ENCODE measurements at places on chromosomes 4 and X.

DNA sequence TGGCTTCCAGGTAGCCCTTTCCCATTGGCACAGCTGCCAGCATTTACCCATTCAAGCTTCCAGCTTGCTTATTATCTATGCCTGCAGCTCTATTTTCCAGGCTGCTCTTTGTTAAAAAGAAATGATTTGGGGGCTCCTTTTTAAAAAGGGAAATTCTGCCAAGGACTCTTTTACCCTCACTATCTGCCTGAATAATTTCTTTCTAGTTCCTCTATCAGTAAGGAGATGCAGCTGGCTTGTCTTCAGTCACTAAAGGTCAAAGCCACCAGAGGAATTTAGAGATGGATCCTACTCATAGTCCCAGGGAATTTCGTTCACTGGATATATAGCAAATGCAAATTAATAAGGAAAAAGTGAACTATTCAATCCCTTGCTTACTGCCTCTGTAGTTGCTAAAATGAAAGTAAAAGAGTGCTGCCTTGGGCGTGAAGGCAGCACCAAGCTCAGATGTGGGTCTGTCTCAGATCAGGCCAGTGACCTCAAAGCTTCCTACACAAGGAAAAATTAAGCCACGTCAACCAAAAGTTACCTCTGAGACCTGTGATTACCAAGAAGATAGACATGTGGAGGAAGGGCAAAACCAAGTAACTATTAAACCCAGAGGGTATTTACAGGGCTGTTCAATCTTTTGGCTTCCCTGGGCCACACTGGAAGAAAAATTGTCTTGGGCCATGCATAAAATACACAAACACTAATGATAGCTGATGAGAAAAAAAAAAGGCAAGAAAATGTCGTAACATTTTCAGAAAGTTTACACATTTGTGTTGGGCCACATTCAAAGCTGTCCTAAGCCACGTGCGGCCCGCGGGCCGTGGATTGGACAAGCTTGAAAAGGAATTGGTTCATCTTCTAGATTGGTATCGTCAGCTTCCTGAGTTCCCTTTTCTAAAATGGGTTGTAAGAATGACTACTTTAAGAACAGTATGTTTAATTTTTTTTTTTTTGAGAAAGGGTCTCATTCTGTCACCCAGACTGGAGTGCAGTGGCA is 5.3 kb downstream of the ARSF start:
- no peak for DNase-seq

GRCh38 chr4:28248269-28248668 is 1387.6 kb downstream of the STIM2 start:
- no peak for DNase-seq

DNA sequence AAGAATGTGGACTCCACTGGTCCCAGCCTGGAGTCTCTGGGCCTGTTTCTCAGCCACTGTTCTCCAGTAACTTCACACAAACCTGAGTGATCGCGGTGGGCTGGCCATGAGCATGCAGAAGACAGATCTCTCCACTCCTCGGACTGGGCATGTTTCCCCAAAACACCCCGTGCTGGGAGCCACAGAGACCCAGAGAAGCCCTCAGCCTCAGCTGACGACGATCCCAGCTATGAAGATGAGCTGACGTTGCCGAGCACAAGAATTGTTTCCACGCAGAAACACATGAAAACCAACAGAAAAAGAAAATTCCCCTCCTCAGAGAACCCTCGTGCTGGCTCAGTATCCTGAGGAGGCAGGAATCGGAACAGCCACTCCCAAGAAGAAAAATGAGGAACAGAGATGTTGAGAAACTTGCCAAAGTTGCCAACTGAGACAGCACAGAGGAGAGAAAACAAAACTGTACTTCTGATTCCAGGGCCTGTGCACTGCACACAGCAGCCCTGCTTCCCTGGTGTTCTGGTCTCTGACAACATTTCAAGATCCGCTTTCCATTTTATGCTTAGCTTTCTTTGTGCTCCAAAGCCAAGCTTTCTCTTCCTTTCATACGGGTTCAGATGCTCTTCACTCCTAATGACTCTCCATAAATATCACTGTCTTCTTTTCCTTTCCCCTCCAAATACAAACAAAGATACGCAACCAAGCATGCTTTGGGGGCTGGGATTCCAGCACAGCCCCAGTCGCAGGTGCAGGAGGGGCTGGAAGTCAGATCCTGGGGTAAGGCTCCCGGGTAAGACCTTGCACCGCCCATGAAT is 81.4 kb downstream of the IRF2 start:
- no peak for DNase-seq

GRCh38 chr4:80967346-80967745 is 63.2 kb upstream of the BMP3 start:
- no peak for DNase-seq

DNA sequence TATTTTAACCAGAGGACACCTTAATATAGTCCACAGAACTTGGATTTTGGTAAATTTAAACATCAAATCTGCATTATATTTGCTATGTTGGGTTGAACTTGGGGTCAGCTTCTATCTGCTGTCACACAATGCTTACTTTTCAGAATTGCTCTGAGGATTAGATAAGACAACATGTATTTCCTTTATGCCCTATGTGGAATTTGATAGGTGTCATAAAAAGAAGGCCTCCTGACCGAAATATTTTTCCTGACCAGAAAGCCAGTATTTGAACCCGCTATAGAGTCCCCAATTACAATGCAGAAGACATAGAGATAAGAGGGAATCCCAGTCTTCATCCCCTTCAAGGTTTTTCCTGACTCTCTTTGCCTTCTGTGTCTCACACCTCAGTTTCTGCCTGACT is 4.1 kb downstream of the MTTP start:
- no peak for DNase-seq

GRCh38 chr4:2182994-2183393 is 58.9 kb downstream of the HAUS3 start:
- DNase-seq: no peak

DNA sequence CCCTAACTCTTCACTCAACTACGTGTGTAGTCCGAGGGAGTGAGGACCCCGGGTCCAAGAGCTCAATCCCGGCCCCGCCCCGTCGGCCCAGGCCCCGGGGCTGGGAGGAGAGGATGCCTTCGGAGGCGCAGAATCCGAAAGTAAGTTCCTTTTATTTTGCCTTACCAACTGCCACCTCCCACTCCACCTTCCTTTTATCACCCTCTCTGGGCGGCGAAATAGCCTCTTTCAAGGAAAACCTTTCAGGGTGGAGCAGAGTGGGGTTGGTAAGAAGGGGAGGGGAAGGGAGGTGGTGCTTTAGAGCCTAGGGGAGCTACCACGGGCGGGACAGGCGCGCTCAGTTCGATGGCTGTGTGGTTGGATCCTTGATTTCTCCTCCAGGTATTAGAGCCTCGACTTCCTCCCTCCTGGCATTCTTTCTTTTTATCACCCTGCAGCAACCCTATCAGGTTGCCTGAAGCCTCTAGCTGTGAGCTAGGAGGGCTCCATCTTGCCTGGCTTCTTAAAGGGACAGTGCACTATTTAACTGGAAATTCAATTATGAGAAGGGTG is 191.2 kb downstream of the RRAGB start:
- DNase-seq: no peak

DNA sequence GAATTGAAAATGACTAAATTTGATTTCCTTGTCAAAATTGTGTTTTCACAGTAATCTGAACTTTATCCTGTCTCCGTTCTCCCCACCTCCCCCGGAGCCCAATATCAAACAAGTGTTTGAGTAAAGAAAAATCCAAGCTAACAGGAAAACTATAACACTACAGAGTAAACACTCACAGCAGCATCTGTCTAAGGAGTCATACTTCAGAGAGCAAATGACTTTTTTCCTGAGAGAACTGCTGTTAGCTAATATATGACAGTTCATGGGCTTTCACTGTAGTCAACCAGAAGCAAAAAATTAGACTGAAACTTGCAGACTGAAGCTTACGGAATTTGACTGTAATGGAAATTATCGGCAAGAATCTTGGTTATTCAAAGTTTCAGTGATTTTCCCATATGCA is 321.7 kb downstream of the ANKRD50 start:
- DNase-seq: no peak

DNA sequence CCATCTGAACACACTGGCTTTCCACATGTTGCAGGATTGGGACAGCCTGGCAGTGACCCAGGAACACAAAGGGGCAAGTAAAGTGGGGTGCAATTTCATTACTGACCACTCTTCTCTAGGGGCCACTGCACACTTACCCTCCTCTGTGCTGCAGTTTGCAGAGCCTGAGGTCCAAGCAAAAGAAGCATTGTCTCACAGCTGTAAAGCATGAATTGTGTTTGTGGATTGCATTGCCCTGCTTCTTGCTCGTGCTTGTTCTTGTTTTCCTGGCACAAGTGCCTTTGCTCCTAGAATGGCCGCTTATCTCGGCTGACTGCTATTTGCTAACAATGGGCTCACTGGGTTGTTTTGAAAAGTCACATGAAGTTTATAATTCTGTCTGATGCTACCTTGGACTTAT is 209.1 kb upstream of the JADE1 start:
- no peak for DNase-seq

DNA sequence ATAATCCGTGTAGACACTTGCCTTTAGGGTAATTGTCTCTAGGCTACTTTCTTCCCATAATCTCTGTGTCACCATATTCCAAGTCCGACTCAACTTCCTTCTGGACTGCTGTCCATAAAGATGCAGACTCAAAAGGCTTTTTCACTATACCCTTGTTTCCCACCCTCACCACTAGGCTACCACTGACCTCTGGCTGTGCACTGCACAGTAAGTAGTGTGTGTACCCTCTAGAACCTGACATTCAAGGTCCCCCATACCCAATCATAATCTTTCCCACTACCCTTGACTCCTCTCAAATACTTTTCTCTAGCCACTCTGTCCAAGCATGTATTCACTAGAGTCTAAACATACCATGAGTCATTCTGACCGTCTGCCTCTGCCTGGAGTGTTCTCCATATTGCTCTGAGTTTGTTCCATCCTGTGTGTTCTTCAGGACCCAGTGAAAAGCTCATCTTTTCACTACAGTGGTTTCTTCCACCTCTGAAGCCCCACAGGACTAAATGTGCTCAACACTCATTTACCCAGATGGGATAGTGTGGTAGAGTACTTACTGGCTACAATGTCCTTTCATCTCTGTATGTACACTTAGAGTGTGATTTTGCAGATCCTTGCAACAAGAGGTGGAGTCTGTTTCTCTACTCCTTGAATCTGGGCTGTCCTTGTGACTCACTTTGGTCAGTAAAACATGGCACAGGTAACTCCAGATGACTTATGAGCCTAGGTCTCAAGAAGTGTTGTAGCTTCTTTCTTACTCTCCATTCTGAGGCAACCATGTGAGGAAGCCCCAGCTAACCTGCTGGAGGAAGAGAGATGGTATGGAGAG is 17.4 kb downstream of the JADE3 start:
- DNase-seq: no peak
